NCI-H1105 (cell line): ENCODE measurements at places on chromosomes 16 and 17.

DNA sequence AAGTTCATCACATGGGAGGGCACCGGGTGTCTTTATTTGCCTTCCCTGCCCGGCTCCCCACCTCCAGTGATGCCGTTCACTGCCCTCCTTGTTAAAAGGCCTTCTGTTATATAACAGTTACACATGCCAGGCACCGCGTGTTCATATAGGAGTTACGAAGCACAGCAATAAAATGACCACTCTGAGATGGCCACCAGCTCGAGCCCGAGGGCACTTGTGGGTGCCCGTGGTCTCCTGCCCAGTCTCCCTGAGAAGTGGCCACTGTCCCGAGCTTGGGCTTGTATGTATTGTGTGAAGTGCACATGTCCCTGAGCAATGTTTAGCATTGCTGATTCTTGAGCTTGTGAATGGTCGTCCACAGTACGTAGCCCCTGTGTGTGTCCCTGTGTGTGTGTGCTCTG, 355.6 kb downstream of the SEC14L1 start:
- DNase-seq, result no peak

DNA sequence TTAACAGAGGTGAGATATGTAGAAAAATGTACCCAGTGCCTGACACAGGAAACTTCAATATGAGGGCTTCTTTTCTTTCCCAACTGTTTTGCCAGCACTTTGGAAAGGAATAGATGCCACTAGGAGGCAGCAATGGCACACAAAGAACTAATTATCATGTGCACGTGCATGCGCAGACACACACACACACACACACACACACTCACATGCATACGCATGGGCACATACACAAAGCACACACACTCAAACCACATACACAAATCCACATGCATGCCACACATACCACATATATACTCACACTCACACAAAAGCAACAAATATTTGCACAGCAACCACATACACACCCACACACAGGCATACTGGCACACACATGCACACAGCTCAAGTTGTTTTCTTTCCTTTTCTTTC, 8.8 kb upstream of the CEP112 start:
- DNase-seq, result peak; percentile 35

GRCh38 chr16:55225972-55226542, 97.9 kb upstream of the IRX6 start:
- no peak for DNase-seq

DNA sequence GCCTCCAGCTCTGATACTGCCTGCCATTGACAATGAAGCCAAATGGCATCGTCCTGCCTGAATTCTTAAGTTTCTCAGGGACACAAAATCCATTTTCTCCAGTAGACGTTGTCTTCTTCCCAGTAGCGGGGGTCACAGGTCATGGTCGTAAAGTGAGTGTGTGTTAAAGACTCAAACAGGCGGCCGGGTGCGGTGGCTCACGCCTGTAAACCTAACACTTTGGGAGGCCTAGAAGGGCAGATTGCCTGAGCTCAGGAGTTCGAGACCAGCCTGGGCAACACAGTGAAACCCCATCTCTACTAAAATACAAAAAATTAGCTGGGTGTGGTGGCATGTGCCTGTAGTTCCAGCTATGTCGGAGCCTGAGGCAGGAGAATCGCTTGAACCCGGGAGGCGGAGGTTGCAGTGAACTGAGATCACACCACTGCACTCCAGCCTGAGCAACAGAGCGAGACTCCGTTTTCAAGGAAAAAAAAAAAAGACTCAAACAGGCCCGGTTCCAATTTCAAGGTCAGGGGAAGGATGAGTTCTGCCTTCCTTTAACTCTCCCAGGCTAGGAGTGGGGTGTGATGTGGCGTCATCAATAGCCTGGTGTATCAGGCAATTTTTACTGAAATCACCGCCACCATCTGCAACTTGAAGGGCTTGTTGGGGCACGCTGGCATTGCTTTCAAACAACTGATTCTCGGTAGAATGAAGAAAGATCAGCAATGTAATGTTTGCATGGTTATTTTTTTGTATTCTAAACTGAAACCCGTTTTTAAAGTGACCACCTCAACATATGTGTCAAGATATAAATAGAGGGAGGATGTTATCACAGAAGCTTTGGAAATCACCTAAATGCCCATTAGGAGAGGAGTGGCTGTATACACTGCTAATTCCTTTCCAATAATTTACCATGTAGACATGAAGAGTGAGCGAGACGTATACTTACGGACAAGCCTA, 91.0 kb downstream of the WSCD1 start:
- DNase-seq, result no peak

- no peak for DNase-seq
These were observed 388 bp downstream of the RHBDL3 start for GRCh38 chr17:32266051-32266388.

GRCh38 chr16:53695070-53695469, 8.6 kb downstream of the RPGRIP1L start:
- no peak for DNase-seq

DNA sequence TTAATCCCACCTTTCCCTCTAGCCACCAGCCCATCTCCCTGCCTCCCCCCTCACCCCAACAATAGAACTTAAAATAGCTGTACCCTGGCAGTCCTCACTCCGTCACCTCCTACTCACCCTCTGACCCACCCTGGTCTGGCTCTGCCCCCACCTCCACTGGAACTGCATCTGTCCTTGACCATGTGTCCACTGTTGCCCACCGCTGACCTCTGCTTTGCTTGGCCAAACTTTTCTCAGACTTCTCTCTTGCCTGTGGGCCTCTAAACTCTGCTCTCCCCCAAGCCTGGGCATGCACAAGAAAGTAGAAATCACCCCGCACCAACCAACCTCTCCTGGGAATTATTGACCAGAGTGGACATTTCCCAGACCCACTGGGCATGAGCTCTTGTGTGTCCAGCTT, 169.8 kb downstream of the WSCD1 start:
- no peak for DNase-seq

DNA sequence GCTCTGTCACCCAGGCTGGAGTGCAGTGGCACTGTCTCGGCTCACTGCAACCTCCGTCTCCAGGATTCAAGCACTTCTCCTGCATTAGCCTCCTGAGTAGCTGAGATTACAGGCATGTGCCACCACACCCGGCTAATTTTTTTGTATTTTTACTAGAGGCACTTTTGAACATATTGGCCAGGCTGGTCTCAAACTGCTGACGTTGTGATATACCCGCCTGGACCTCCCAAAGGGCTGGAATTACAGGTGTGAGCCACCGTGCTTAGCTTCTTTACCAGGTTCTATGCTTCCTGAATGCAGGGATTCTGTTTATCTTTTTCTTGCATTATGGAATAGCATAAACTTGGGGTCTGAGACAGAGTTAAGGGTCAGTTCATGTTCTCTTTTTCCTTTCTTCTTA, 317.9 kb upstream of the RBFOX1 start:
- no peak for DNase-seq

- no peak for DNase-seq
These were observed 307.8 kb upstream of the CDH11 start for GRCh38 chr16:65429504-65430181.

DNA sequence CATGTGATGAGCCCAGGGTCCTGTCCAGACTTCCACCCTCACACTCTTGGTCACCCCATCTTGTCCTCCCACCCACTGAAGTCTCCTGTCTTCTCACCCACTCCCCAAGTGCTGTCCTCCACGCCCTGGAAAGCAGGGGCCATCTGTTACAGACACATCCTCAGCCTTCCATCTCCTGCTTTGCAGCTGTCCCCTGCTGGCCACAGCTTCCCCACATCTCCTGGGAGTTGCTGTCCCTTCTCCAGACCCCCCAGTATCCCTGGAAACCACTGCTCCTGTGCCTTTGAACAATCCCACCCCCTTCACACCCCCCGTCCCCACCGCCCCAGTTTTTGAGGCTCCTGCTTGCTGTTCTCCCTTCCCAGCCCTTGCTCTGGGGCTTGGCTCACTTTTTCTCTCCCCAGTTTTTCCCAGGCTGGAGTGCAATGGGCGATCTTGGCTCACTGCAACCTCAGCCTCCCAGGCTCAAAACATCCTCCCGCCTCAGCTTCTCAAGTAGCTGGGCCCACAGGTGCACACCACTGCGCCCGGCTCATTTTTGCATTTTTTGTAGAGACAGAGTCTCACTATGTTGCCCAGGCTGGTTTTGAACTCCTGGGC, 30.4 kb upstream of the ZFP90 start:
- no peak for DNase-seq

DNA sequence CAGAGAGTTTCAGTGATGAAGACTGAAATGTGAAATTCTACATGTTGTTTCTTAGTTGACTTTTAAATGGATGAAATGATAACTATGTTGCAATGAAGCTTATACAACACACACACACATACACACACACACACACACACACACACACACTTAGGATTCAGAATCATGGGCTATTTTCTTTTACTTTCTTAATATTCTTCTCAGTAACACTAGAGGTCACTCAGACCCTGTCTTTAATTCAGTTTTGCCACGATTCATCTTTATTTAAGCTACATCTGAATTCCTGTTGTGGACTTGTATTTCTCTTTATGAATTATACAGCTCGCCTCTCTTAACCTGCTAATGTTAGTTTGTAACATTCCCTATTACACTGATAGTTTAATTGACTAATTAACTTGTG, 109.6 kb upstream of the GOT2 start:
- DNase-seq, result no peak

DNA sequence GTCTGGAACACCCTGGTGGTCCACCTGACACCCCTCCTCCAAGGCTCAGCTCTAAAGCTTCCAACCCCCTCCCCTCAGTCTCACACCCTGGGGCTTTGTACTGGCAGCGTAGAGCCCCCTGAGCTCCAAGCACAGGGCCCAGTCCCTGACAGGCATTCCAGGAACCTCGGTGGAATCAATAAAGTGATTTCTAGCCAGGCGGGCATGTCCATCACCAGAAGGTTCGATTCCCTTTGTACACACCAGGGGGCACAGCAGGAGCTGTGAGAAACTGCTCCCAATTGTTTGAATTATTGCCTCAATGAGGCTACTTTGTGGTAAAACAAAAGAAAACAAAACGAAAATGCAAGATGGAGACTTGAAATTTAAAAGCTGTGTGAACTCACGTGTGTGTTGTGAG, 51.8 kb downstream of the SMPD3 start:
- DNase-seq, result no peak

DNA sequence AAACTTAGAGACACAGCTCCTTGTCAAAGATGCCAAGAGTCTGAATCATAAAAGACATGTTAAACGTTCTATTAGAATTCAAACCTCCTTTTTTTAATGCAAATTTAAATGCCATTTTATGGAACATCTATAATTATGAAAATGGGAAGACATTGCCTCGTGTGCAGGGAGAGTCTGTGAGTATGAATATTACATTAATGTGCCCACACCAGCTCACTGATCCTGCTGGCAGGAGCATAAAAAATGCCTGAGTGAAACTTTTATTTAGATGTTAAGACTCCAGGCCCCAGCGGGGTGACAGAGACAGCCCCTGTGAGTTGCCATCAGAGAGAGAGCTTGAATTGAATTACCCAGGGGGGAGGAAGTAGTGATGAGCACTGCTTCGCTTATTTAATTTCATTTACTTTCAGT, 84.8 kb downstream of the SNX11 start:
- no peak for DNase-seq

- DNase-seq, result no peak
These were observed 1.3 kb downstream of the FASN start for GRCh38 chr17:82096709-82097183.

GRCh38 chr16:13829697-13830299, 90.2 kb upstream of the ERCC4 start:
- peak; percentile 37 for DNase-seq

- no peak for DNase-seq
These were observed 14.5 kb downstream of the ZFPM1 start for GRCh38 chr16:88467541-88467944.

DNA sequence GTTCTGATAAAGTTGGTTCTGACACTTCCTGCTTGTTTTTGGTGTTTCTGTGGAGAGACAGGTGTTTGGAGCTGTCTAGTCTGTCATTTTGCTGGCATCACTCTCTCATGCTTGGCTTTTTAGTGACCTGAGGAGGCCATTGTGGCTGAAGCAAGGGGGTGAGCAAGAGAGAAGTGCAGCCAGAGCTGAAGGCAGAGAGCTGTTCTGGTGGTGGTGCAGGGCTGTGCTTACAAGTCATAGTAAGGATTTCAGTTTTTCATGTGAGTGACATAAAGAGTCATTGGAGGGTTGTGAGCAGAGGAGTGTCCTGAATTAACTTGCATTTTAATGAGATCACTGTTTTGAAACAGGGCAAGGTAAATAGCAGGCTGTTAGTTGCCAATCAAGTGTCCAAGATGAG, 97.5 kb downstream of the CHD9 start:
- no peak for DNase-seq

DNA sequence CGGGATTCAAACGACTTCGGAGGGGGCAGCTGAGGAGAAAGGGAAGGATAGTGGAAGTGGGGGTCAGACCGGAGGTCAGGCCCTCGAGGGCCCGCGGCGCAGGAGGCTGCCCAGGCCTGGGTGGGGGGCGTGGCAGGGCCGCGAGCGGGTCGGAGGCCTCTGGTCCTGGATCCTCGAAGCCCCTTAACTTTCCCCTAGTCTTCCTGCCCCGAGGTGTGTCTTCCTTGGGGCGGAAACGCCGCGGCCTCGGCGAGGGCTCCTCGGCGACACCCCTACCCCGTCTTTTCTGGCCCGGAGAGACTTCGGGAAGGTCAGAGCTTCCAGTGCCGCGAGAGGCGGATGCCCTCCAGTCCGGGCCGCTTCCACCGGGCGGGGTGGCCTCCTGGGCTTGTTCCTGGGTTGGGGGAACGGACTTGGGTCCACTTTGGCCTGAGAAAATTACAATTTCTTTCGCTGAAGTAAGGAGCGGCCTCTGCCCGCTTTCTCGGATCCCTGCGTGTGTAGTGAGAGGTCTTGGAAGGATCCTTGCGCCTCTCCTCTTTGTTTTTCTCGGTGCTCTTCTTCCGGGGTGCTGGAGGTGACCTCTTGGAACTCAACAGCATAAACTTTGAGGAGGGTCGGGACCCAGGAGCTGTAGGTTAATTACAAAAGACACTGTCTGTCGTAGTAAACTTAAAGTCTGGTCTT, 491 bp downstream of the IST1 start:
- DNase-seq, result no peak

DNA sequence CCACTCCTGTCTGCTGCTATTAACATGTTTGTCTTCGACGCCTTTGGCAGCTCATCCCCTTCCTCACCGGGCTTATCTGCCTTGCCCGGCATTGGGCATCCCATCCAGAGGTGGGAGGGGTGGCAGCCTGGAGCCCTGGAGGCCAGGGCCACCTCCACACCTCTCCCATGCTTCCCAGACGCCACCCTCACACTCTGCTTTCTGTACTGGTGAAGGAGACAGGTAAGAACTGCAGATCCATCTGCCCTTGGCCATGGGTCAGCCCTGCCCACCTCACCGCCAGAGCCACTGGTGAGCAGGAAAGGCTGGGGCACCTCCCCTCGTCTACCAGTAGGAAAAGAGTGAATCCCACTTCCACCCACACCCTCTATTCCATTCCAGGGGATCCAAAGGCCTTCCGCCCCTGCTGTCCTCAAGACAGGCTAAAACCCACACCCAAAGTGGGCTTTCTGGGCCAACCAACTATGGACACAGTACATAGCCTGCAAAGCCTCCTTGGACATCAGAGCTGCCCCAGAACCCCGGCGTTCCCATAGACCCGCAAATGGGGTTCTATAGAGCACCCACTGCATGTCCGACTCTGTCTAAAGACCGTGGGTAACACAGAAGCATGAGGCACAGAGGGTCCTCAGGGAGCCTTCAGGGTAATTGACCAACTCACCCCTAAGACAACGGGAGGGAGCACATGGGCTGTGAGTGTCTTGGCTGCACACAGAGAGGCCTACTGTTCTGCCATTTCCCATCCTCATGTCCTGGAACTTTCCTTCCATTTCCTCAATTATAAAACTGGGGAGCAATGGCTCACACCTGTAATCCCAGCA, 23.4 kb upstream of the RBFOX3 start:
- no peak for DNase-seq
